ENCODE measurements at places on chromosomes 3 and 15. TPM values are rescaled to one million over a fixed set of nuclear protein-coding genes. Genes with fewer than 3 reads are reported as not detected.

Gene RASL12
- 1.7 TPM for total RNA-seq

Gene GHSR
- total RNA-seq = not detected

Gene DAZL
- total RNA-seq = not detected

Gene GRAMD2A
- total RNA-seq = 0.63 TPM

DNA sequence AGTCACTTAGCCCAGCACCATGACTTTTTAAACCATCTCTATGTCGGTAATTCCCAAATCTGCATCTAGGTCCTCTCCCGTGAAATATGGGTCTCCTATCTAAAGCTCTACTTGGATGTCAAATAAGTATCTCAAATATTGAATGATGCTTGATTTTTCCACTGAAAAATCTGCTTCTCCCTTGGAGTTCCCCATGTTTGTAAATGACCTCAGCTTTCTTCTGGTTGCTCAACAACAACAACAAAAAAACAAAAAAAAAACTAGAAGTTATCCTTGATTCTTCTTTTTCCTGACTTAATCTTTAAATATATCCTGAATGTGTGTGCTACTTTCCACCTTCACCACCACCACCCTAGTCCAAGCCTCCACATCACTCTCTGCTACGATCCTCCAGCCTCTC is 307.5 kb upstream of the UBE2E2 start:
- DNase-seq = no peak

- DNase-seq = peak; percentile 8
These were observed 58.0 kb downstream of the ABTB1 start for GRCh38 chr3:127730666-127731295.

GRCh38 chr3:13537244-13537908 is 11.5 kb upstream of the FBLN2 start:
- DNase-seq = no peak

- no peak for DNase-seq
These were observed 138.5 kb upstream of the STRIT1 start for GRCh38 chr3:155431856-155432570.

DNA sequence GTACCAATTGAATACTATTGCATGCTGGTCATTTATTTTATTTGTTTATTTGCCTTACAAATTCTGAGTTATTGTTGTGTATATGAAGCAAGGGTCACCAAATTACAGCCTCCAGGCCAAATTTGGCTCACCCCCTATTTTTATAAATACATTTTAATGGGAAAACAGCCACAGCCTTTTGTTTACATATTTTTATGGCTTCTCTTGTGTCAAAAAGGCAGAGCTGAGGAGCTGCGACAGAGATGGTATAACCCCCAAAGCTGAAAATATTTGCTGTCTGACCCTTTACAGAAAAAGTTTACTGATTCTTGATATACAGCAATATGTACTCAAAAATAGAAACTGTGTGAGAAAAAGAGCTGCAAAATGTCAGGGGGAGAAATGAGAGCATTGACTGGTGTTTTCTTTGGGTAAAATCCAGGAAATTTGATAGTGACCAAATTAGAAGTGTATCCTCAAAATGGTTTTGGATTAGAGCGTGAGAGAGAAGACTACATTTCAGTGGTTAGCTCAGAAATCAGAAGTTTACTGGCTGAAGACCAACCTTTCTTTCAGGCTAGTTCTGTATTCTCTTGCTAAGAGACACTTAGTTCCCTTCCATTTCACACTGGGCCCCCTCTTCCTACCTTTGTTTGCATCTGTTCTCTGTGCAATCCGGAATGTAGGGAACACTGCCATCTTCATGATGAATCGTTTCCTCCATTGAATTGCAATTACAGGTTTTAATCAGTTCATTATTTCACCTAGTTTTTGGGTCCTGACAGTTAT is 757.8 kb downstream of the AGBL1 start:
- DNase-seq = no peak

DNA sequence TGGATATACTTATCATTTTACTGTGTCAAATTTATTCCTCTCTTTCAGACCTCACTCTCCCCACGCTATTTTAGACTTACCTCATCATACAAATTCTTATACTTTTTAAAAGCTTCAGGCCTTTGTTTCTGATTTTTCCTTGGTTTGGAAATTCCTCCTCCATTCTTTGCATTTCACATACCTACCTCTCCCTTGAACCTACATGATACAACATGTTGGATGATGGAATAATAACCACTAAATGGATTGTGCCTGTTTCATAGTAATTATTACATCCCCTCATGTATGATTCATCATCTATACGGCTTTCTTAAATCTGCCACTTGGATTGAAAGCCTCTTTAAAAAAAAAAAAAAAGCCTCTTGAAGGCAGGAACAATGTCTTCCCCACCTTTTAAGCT is 24.6 kb downstream of the TRIP4 start:
- DNase-seq = no peak

DNA sequence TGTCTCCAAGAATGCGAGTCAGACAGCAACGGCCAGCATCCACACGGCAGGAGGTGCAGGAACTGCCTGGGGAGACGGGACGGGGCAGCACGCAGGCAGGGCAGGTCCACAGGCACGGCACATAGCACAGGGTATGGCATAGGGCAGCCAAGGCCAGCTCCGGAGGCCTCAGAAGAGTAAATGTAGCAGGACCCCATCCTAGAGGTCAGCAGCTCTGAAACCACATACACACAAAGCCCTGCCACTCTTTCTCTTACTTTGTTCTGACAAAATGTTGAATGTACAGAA is 26.9 kb downstream of the ZXDC start:
- DNase-seq = no peak

DNA sequence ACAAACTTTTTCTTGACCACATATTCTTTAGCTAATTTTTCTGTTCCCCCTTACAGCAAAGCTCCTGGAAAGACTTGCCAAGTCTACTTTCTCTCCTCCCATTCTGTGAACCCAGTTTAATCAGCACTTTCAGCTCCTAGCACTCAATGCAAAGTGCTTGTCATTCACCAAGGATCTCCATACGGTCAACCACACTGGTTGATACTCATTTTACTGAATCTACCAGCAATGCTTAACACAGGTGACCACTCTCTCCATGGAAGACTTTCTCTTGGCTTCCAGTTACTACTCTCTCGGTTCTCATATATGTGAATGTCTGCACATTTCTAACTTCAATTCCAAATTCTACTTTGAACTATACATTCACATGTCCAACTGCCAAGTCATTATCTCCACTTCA is 11.7 kb downstream of the MRPL3 start:
- no peak for DNase-seq

GRCh38 chr3:178437236-178437635 is 99.0 kb upstream of the KCNMB2 start:
- DNase-seq = no peak

GRCh38 chr3:177793451-177793850 is 596.2 kb upstream of the TBL1XR1 start:
- no peak for DNase-seq

GRCh38 chr15:90989040-90989768 is 5.1 kb downstream of the PRC1 start:
- DNase-seq = no peak

Measured in fibroblast of the aortic adventitia (primary cell).